GM12878 (cell line): ENCODE measurements at places on chromosomes 4 and X.

- DNase-seq: no peak
Measured at GRCh38 chrX:143461606-143462005, 55.7 kb downstream of the SPANXN3 start.

GRCh38 chr4:25154594-25155265, 5.5 kb downstream of the SEPSECS start:
- DNase-seq: no peak

GRCh38 chrX:98422536-98422935, 1538.8 kb downstream of the RPA4 start:
- DNase-seq: no peak

DNA sequence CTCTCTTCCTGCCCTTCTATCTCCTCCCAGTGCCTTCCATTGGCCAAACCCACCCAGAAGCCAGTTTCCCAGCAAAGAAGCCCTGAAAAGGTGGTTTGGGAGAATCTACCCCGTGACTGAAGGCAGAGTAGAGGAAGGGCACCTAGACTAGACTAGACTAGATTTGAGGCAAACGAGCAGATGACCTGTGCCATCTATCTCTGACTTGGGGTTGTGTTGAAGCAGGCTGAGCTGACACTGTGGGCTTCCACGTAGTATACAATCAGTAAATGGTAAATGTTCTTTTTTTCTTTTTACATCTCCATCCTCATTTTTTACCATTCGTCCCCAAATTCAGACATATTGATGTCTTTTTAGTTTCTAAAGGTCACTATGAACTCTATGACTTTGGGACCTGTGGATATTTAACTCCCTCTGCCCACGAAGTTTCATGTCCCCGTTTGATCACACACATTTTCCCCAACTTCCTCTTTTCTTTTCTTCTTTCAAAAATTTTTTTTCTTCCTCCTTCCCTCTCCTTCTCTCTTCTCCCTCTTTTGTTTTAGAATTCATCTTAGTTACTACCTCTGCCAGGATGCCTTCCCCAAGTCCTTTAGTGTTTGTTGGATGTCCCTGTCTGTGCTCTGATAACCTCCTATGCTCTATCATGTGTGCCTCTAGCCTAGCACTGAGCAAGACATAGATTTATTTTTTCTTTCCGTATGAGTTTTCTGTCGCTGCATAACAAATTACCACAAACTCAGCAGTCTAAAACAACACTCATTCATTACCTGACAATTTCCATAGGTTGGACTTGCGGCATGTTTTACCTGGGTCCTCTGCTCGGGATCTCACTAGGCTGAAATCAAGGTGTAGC, 6.2 kb upstream of the AFF1 start:
- no peak for DNase-seq

- DNase-seq: no peak
Measured at GRCh38 chr4:149280806-149281205, 534.8 kb downstream of the IQCM start.

DNA sequence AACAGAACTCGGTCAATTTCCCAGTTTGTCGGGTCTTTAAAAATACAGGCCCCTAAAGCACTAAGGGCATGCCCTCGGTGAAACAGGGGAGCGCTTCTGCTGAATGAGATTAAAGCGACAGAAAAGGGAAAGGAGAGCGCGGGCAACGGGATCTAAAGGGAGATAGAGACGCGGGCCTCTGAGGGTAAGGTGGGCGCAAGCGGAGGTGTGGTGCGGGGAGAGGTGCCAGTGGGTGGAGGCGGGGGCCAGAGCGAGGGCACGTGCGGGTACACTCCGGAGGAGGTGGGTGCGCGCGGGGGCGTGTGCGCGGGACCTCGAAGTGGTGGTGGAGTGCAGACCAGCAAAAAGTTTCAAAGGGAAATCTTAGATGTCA, 787 bp upstream of the TET2 start:
- DNase-seq: no peak

DNA sequence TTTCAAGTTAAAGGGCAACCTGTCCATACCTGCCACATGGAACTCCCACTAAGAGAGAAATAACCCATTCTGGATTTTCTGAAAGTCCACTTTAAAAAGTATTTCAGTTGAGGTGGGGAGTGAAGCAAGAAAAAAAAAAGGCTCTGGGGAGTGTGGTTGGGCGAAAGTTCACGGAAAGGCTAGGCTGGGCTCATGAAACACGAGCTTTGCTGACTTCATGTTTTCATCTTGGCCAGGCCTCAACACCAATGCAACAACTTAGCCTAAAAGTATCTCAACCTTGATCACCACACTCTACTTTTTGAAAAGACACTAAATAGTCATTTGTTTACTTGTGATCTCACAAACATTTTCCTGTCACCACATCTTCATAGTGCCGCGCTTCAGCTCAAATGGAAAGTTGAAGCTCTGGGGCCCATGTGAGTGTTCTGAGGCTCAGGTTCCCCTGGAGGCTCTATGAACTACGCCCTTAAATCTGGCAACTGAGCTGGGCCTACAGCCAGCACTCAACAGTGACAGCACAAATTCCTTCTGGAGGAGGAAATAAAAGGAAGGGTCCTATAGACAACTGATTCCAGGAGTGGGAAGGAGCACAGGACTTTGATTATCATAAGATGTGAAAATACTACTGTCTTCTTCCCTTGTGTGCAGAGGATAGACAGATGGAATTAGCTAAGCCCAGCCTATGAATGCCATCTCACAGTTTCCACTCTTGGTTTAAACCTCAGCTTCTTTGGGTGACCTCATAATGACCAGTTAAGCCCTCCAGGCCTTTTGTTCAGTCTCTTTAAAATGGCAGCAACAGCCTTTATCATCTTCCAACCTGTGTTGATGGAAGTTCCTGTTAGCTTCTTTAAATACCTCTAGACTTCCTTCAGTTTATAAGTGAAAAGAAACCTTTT, 5.1 kb downstream of the CD40LG start:
- no peak for DNase-seq

DNA sequence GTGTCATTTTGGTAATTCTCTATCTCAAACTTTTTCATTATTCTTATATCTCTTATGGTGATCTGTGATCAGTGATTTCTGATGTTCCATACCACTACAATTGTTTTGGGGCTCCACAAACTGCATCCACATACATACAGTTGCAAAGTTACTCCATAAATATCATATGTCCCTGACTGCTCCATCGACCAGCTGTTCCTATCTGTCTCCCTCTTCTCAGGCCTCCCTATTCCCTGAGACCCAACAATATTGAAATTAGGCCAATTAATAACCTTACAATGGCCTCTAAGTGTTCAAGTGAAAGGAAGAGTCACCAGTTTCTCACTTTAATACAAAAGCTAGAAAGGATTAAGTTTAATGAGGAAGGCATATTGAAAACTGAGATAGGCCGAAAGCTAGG, 108.7 kb downstream of the ANAPC10 start:
- no peak for DNase-seq

- no peak for DNase-seq
Measured at GRCh38 chr4:182017038-182017437, 226.2 kb upstream of the TENM3 start.

DNA sequence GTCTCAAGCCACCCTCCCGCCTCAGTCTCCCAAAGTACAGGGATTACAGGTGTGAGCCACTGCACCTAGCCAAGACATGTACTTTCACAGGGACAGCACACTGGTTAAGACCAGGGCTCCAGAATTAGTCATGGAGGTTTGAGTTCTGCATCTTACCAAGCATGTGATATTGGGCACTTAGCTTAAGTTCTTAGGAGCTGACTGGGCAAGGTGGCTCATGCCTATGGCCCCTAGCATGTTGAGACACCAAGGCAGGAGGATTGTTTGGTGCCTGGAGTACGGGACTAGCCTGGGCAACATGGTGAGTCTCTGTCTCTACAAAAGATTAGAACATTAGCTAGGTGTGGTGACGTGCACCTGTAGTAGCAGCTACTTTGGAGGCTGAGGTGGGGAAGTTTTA, 2.6 kb upstream of the TMEM192 start:
- no peak for DNase-seq

GRCh38 chrX:117743469-117744251, 372.9 kb downstream of the KLHL13 start:
- no peak for DNase-seq

DNA sequence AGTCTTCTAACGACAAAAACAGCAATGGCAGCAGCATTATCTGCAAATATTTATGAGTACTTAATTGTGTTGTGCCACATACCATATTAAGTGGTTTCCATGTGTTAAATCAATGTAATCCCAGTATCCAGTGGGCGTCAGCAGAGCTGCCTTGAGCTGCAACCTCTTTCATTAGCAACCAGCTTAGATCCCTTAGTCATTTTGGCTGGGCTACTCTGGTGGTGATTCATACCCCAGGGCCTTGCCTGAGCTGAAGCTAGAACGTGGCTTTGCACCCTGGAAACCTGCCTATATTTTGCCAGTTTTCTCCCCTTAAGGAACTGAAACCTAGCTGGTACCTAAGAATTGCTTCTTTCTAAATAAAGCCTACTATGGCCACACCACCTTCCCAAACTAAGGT, 474.3 kb upstream of the FTHL17 start:
- no peak for DNase-seq

GRCh38 chr4:123411514-123411913, 14.9 kb downstream of the SPRY1 start:
- DNase-seq: no peak

- DNase-seq: no peak
Measured at GRCh38 chr4:79241846-79242245, 84.0 kb downstream of the NAA11 start.

- no peak for DNase-seq
Measured at GRCh38 chrX:110415440-110416170, 57.0 kb downstream of the RTL9 start.

- DNase-seq: peak; percentile 87
Measured at GRCh38 chrX:107710617-107711391, 64.8 kb downstream of the TSC22D3 start.

GRCh38 chr4:159266981-159267868, 164.3 kb downstream of the RAPGEF2 start:
- no peak for DNase-seq

GRCh38 chrX:66021765-66022631, 17.9 kb downstream of the VSIG4 start:
- DNase-seq: no peak

GRCh38 chr4:110034026-110034393, 121.3 kb downstream of the EGF start:
- peak; percentile 63 for DNase-seq

DNA sequence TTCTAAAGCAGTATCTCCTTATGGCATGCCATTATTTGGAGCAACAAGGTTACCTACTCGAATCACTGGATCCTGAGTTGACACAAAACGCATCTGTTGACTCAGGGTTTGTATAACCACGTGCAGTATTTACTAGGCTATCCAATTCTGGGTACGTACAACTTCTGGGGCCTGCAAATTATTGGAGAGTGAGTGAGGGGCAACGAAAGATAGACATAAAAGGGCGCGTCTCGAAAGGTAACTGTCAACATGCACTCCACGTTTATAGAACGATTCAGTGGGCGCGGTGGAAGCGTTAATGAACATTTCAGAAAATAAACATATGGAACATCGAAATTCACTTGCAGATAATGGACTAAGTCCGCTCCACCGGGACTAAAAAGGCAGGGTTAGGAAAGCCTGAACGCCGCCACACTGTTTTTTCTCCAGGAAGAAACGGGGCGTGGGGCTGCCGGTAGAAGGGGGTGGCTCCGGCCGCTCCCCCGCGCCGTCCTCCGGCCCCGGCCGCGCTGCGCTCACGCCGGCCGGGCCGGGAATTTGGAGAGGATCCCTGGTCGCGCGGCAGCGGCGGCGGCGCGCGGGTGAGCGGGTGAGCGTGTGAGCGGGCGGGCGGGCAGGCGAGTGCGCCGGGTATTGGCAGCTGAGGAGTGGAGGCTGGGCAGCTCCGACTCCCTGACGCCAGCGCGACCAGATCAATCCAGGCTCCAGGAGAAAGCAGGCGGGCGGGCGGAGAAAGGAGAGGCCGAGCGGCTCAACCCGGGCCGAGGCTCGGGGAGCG, at the start of gene SMAD1:
Gene SMAD1 (plus strand): TSS at position 690 of the 778 bp plus-strand sequence. CDS start 32,761 bp downstream, outside the sequence.
- DNase-seq: no peak

- DNase-seq: no peak
Measured at GRCh38 chr4:173242466-173243250, 74.0 kb downstream of the GALNT7 start.

DNA sequence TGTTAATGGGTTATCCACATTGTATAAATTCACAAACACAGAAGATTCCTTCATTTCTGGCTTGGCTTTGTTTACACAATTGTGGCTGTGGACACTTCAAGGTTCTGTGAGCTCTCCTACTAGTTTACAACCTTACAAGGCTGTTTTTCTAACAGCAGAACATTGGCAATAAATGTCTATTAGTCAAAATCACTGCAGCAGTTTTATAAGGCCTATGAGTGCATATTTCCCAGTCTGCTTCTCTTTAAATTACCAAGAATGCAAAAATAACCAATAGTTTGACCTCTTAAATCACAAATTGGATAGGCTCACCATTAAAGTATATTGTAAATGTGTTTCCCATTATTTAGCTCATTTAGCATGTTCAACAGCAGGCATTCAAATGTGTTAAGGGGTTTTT, 239.2 kb downstream of the DKK2 start:
- DNase-seq: no peak

- DNase-seq: no peak
Measured at GRCh38 chrX:10702031-10702430, 81.6 kb upstream of the MID1 start.

GRCh38 chr4:90146306-90146705, 19.1 kb downstream of the CCSER1 start:
- no peak for DNase-seq

- no peak for DNase-seq
Measured at GRCh38 chrX:123869488-123869887, 9.6 kb downstream of the XIAP start.

GRCh38 chrX:13966071-13966792, 63.5 kb downstream of the GEMIN8 start:
- DNase-seq: no peak

DNA sequence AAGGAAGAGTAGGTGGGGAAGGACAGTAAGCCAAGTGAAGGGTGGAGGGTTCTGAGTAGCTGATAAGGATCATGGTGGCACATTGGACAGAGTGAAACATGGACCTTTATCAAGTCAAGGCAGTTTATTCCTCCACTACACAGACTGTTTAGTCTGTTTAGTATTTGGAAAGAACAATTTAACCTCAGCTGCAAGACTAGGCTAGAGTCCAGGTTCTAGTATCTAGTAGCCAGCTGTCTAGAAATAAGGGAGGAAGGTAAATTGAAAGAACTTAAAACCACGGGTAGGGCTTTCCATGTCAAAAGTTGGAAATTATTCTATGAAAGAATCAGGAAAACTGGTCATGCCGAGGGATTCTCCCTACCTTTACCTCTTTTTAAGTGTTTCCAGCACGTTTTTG, 140.1 kb upstream of the MED14 start:
- no peak for DNase-seq

DNA sequence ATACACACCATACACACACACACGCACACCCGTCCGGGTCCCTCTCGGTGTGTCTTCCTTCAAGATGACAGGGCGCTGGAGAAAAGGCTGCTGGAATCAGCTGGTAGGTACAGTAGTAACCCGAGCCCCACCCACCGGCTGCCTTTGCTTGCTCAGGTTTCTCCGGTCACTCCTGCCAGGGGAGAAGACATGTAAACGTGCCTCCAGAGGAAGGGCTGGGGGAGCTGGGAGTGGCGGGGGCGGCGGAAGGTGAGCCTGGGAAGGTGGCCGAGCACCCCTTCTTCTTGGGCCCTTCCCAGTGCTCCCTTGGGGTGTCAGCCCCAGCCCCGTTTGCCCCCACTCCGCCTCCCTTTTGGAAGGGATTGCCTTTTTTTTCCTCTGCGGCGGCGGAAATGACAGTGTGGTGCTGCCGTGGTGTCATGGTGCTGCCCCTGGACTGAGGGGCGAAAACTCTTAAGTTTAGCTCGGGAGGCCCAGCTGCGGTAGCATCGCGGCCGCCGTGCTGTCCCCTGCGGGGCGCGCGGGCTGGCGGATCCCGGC, at the start of gene MID2:
Gene MID2 (plus strand): TSS at position 169 of the 540 bp plus-strand sequence. CDS start 561 bp downstream, outside the sequence.
- no peak for DNase-seq

- DNase-seq: no peak
Measured at GRCh38 chr4:169583563-169583962, 28.8 kb downstream of the NEK1 start.
